IMR-90 (cell line): ENCODE measurements at places on chromosomes 5 and 9. TPM values are rescaled to one million over a fixed set of nuclear protein-coding genes. Genes with fewer than 3 reads are reported as not detected.
A peak's percentile ranks its signal among the peaks of the same experiment; 100 is the strongest.

- peak; percentile 19 for DNase-seq
Observed at GRCh38 chr5:90930756-90931431, 372.3 kb downstream of the ADGRV1 start.

DNA sequence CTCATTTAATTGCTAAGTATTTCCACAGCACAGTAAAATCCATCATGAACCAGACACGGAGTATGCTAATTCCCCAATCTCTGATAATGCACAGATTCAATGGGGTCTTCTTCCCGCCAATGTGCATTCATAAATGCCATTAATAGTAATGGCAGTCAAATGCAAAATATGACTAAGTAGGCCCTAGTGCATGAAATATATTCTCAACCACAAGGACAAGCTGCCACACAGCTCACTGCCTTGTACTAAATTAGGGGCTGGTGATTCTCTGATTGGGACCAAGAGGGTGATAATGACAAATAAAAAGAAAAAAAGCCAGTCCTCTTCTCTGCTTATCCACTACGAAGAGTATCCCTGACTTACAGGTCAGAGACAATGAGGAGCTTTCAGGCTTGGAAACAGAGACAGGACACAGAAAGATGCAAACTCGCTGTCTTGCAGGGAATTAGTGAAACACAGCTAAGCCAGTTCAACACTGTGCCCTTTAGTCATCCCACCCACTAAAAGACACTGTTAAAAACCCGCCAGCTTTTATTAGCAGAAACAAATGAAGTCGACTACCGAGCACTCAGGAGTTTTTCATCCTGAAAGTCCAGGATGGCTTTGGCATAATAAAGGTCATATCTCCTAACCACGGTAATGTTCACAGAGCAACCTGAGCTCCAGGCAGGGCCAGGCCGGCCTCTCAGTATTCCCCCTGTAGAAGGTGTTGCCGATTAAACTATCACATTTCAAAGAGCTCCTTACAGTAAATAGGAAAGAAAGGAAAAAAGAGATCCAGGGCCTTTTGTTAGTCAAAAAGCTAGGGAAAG lies 148.1 kb downstream of the EBF1 start:
- DNase-seq: no peak

DNA sequence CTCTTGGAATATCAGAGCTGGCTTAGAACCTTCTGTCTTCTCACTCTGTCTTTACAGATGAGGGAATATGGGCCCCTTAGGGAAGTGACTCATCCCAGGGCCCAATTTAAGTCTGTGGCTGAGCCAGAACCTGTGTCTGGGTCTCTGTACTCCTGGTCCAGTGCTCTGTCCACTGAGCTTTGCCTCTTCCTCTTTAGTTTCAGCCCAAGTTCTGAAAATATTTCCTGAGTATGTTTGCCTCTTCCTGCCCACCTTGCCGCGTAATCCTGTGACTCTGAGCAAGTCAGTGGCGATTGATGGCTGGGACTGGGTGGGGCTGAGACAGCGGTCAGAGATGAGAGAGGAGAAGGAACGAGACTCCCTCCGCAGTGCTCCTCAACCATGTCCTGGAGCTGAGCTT lies 7.8 kb downstream of the IER5L start:
- DNase-seq: peak; percentile 41

DNA sequence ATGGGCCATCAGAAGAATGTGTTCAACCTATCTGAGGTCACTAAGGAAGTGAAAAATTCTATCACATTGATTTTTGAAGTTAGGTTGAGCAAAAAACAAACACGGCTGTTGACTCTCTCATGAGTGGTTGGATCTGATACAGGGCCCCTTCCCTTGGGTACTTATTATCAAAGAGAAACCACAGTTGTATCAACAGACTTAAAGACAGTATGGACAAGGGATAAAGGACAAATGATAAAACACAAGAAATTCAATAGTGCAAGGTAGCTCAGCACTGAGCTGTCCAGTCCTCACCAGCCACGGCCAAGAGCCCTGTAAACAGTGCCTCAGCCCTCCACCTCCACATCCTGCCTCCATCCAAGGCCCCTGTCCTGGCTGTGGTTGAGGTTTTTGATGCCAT lies 86.9 kb downstream of the UBE2QL1 start:
- DNase-seq: no peak

DNA sequence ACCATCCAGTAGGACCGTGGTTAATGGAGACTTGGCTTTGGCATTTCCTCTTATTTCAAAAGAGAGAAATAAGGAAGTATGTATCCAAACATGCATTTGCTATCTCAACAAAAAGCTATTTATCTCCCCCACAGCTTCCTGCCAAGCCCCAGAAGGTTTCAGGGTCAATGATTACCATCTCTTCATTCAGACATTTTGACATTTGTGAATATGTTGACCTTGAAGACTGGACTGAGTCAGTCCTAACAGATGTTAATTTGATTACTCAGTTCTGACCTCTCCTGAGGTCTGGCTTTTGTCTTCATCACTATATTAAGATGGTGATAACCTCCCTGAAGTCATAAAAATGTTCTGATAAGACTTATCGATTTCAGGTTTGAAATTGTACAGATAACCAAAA lies 479.4 kb downstream of the AGTPBP1 start:
- DNase-seq: no peak

DNA sequence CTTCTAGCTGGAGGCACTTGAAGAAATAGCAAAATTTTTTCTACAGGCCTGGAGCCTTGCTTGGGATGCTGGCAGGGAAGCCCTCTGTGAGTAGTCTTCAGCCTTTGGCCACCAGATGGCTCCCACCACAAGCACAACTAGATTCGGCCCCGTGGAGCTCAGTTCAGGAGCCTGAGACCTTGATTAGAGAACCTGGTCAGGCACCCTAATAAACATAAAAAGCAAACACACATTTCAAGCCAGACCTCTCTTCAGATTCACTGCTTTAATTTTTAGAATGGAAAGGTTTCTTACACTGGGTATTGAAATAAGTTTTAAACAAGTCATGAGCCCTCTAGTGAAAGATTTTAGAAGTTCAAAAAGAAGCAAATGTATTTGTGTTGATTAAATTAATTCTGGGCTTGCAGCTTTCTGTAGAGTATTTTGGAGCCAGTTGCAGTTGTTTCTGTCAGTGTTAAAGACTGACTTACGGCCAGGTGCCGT lies 41.4 kb downstream of the GLRX start:
- peak; percentile 85 for DNase-seq

DNA sequence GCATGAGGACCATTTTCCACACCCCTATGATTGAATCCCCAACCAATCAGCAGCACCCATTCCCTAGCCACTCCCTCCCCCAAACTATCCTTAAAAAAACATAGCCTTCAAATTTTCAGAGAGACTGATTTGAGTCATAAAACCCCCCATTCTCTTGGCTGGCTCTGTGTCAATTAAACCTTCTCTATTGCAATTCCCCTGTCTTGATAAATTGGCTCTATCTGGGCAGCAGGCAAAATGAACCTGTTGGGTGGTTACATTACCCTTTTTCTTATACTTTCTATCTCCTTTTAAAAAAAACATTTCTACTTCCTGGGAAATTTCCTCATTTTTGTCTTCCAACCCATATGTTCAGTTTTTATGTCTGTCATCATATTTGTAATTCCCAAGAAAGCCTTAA lies 220.2 kb downstream of the PDZD2 start:
- DNase-seq: no peak

DNA sequence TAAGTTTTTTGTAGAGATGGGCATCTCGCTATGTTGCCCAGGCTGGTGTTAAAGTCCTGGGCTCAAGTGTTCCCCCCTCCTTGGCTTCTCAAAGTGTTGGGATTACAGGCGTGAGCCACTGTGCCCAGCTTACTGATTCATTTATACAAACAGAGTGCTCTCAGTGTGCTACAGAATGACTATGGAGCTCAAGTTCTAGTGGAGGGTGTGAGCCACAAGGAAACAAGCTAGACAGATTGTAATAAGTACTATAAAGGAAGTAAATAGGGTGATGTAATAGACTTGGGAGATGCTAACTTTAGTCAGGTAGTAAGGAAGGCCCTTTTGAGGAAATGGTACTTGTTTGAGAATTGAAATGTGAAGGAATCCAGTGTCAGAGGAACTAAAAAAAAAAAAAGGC lies 1.7 kb upstream of the TMEM267 start:
- DNase-seq: peak; percentile 1

Gene PCDHA2
- not detected in 2 replicates for total RNA-seq

DNA sequence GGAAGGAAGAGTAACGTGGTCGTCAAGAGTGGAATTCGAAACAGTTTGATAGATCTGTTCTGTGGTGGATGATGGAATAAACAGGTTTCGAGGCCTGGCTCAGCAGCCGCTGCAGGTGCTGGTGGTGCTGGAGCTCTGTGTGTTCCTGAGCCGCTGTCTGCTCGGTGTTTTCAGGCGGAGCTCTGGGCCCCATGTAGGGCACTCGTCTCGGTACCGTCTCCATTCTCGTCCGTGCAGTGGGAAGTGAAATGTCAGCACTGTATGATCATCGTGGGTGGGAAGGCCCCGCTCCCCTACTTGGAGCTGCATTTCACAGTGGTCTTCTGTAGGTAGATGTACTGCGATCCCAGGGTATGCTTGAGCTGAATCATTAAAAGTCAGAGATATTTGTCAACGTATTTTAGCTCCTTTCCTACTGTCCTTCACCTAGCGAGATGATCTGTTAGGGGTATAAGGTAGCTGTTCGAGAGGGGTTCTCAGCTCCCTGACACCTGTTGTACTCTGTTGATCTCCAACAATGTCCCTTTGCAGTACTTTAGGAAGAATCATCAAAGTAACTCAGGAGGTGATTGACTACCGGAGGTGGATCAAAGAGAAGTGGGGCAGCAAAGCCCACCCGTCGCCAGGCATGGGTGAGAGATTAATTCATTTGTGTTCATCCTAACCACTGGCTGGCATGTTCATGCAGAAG lies 35.9 kb downstream of the TENT4A start:
- DNase-seq: no peak

DNA sequence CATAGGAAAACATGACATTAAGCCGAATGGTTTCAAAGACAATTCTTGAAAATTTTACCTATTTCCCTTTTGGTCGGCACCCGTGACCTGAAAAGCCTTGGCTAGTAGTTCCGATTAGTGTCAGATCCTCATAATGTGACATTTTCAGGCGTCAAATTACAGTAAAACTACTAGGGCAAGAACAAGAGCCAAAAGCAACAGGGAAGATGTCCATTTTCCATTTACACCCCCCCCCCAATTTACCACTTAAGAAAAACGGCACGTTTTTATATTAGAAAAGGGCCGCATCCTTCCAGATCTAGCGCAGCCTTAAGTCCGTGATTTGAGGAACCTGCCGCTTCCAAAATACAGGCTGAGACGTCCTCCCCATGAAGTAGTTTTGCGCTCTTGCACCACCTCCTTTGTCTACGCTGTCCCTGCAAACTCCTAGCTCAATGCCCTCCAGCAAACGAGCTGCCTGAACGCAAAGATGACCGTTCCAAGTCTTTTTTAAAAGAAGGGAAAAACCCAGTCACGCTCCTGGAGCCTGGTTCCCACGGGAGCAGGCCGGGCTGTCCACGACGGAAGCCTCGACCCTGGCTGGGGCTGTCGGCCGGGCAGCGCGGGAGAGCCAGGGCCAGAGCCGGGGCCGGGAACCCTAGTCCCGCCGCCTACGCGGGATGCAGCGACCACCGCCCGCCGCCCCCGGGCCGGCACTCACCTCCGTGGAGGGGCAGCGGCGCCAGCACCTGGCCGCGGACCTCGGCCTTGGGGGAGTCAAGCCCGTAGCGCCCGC lies 616 bp downstream of the RNF130 start:
- peak; percentile 55 for DNase-seq

DNA sequence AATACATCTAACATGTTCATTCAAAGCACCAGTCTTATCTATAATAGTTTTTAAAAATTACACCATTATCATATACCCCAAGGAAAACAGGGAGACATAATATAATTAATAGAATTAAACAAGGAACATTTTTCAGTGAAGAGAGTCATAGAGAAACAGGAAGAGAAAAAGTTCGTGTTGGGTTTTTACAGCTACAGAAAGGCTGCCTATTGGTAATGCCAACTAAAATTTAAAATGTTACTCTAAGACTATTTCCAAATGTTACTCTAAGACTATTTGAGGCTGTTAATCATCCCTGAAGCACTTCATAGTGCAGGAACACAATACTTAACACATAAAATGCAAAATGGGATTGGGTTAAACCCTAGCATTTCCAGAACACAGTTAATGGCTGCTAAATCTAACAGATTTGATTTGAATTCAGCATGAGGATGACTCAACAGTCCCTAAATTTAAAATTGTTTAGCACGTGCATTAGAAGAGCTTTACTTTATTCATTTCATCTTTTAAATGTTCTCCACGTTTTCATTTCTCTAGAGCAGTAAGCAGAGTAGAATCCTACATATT lies 54.5 kb downstream of the OXCT1 start:
- no peak for DNase-seq

Gene MYMK
- total RNA-seq: not detected in 2 replicates

DNA sequence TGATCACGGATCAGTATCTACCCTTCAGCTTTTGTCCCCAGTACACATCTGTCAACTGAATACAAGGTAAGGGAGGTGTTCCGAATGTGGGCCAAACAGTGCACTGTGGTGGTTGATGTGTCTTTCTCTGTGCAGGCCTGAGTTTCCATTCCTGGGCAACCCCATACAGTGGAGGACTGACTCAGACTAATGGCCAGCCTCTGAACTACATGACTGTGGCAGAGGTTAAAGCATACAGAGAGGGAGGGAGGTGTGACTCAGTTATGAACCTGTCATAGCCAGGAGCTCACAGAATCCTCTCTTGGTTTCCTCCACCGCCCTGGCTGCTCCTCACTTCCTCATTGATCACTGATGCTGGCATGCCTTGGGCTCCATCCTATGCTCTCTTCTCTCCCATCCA lies 136.4 kb upstream of the TAS2R1 start:
- DNase-seq: peak; percentile 81

Gene PCDHB2
- 0.36 and 0.56 TPM in 2 replicates for total RNA-seq

- DNase-seq: no peak
Observed at GRCh38 chr5:135110785-135111596, 77.0 kb upstream of the PITX1 start.

DNA sequence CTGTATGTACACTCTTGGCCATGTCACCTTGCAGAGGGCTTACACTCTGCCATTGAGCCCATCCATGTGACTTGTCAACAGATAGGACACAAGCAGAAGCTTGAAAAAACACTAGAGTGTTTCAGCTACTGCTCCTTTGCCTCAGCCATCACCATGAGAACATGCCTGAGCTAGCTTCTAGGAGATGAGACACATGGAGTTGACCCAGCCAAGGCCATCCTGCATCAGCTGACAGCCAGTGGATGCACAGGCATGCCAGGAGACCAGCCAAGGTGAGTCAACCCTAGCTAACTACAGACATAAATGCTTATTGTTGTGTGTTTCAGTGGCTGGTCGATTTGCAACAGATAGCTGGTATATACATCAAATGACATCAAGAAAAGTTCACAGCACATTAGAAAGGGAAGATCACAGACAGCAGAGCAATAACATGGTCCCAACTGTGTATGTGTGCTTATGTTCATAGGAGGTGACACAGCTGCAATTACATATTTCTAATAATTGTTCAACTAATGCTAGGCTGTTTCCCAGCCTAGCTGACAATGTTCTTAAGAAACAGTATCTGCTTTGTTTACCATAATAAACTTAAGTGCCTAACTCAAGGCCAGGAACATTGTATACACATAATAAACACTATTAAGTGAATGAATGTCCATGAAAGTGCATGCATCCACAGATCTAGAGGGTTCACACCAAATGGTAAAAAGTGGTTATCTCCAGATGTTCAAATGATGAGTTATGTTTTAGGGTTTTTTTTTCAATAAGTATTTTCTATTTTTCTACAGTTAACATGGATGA lies 105.7 kb downstream of the SPOCK1 start:
- DNase-seq: no peak

Gene NMUR2
- total RNA-seq: not detected in 2 replicates

GRCh38 chr5:76402886-76403765 lies at the start of gene IQGAP2:
Gene IQGAP2 (plus strand): TSS chr5:76403285. CDS start chr5:76403546, 261 bp downstream.
- DNase-seq: peak; percentile 34

Gene BOD1
- 71.7 and 74.7 TPM in 2 replicates for total RNA-seq
